ENCODE measurements at places on chromosomes 6 and 20.
A peak's percentile ranks its signal among the peaks of the same experiment; 100 is the strongest.

GRCh38 chr20:51799401-51799860 lies 2.9 kb downstream of the SALL4 start:
- DNase-seq: no peak

- DNase-seq: no peak
These were observed 255.8 kb downstream of the QKI start for GRCh38 chr6:163670336-163670735.

DNA sequence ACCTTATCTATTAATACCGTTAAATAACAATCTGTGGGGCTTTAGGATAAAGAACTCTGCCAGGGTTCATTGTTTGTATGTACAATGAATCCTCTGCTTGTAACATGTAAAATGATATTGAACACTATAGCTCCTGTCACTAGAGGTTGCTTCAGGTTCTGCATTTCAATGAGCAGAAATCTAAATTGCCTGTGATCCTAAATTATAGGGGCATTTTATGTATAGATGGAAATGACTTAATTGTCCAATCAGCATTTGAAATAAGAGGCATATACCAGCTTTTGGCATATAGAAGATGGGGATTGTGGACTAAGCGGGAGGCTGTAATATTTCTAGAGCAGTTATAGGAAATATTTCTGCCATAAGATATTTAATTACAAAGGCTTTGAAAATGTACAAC lies 2.0 kb downstream of the NCOA3 start:
- no peak for DNase-seq

GRCh38 chr6:92777146-92777740 lies 642.1 kb downstream of the EPHA7 start:
- peak; percentile 52 for DNase-seq
